ENCODE measurements at places on chromosomes 6 and 20.

DNA sequence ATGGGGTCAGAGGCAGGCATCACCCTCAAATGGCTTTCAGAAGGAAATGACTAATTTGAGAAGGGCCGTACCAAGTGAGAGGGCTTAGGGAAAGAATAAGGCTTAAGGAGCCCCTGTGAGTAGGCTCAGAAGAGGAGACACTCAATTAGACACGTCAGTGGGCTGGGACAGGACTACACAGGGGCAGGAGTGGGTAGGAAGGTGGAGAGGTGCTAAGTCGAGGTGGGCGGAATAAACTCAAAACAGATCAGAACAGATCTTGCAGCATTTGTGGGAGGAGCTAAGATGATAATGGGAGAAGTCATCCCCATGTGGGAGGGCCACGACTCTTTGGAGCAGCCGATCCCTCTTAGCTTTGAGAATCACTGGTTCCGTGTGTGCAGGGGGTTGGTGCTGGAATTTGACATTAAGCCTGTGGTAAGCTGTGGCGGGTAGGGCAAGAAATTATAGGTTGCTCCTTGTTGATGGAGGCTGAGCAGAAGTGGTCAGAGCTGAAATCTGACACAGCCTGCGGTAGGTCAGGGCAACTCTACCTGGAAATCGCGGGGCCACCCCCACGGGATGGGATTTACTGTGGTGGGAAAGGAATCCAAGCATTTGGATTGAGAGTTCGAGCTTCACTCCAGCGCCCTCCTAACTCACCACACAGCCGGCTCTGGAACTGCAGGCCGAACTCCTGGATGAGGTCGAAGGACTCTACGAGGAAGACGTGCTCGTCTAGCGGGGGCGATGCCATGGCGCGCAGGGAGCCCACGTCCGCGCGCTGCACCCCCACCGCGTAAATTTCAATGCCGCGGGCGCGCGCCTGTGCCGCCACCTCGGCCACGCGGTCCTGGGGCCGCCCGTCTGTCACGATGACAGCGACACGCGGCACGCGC, 2.8 kb upstream of the RBPJL start:
- DNase-seq: no peak

- DNase-seq: no peak
Measured at GRCh38 chr6:109979033-109979921, 1.2 kb downstream of the GPR6 start.

DNA sequence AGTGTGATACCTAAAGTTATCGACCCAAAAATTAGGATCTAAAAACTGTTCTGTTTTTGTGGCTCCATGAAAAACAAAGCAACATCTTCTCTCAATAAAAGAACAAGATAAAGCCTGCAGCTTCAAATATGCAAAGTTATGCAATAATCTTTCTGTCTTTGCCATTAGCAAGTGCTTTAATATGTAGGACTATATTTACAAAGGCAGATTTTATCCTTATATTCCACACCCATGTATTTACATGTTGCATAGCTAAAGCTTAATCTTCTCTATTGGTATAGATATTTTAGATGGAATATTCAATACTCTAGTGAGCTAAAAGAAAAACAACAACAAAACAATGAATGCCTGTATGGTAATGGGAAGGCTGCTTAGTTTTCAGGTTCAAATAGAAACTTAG, 628.2 kb downstream of the PHF3 start:
- no peak for DNase-seq

- DNase-seq: no peak
Measured at GRCh38 chr6:118325220-118325860, 222.8 kb upstream of the PLN start.

GRCh38 chr20:1086277-1087213, 31.9 kb upstream of the PSMF1 start:
- no peak for DNase-seq

GRCh38 chr6:30615958-30616810, 859 bp downstream of the PPP1R10 start:
- DNase-seq: peak; percentile 68

DNA sequence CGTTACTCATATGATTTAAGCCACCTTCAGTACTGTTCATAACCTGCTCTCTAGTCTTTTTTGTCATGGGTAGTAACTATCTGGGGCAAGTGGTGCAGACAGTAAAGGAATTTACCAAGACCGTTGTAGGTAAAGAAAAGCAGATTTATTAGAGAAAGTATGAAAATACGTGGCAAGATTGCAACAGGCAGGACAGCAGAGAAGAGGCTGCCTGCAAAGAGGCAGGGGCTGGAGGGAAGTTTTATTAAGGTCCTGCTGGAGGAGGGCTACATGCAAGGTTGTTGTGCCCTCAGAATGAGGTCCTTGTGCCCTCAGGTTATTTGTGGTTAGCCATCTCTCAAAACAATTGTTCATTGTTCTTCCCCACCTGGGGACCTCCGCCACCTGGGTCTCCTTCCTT, 444.3 kb downstream of the BCKDHB start:
- no peak for DNase-seq

DNA sequence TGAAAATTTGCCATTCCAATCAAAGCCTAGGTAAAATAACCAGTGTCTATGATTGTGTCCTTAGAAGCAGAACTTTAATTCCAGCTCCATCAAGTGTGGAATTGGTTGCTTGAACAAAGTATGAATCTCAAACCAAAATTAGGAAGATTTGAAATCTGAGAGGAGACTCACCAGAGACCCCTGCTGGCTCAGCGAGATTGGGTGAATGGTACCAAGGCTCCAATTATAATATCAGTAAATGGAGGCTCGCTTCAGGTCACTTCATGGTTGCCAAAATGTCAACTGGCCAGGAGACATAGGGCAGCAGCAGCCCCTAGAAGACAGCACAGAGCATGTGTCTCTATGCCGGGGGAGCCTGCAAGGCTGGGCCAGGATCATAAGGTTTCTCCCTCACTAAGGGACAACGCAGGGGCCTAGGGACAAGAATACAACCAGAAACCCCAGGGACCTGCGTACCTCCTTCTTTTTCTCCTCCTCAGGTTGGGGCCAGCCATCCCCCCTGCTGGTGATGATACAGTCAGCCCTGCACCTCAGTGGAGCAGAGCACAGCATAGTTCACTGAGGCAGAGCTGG, 14.0 kb downstream of the RBL1 start:
- DNase-seq: no peak

DNA sequence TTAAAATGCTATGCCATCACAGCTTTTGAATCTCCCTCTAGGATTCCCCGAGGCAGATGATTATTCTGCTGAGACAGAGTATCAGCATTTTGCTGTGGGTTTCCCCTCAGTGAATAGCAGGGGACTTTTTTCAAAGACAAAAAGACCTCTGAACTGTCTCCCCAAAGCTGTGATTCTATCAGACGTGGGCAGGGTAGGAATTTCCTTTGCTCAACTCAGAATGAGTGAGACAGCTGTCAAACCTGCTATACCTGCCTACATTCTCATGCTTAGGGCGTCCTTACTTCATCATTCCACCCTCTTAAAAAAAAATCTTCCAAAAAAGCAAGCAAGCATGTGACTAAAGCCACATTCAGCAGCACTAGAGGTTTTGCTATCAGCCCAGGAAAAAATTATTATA, 147.6 kb upstream of the FAM83B start:
- no peak for DNase-seq

DNA sequence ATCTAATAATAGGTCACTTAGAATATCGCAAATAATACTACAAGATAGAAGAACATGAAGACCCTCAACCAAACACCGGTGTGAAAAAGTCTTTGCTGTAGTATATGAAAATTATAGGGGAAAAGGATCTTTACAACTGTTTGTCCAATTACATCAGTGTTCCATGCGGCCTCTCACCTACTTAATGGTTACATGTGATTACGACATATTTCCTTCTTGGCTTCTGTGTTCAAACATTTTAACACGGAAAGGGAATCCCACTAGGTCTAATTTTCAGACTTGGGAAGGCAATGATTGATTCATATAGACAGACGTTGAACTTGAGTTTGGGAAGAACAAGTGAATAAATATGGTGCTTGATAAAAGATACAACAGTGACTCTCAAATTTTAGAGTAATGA, 273.4 kb downstream of the KIF16B start:
- DNase-seq: no peak

GRCh38 chr6:40852779-40853373, 186.1 kb downstream of the UNC5CL start:
- DNase-seq: peak; percentile 17

DNA sequence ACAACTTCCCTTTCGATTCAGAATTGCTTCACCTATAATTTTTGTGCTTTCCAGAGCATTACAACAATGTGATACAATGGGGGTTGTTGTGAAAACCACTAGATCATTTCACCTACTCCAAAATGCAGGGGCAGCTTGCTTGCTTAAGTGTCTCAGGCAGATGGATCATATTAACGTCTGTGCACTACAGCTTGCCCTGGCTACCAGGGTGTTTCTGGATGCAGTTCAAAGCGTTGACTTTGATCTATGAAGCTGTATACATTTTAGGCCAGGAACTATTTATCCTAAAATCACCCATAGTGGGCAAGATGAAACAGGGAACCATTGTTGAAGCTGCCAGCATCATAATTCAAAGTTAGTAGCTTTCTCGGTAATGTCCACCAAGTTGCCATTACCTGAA, 339.5 kb upstream of the HSF2 start:
- no peak for DNase-seq

- DNase-seq: no peak
Measured at GRCh38 chr6:144286503-144287393, 1.6 kb downstream of the UTRN start.

GRCh38 chr6:49550492-49551077, at the start of gene C6orf141:
TSS of gene C6orf141 (plus strand) at chr6:49550668. CDS start at chr6:49550793, 125 bp downstream.
- DNase-seq: peak; percentile 31

DNA sequence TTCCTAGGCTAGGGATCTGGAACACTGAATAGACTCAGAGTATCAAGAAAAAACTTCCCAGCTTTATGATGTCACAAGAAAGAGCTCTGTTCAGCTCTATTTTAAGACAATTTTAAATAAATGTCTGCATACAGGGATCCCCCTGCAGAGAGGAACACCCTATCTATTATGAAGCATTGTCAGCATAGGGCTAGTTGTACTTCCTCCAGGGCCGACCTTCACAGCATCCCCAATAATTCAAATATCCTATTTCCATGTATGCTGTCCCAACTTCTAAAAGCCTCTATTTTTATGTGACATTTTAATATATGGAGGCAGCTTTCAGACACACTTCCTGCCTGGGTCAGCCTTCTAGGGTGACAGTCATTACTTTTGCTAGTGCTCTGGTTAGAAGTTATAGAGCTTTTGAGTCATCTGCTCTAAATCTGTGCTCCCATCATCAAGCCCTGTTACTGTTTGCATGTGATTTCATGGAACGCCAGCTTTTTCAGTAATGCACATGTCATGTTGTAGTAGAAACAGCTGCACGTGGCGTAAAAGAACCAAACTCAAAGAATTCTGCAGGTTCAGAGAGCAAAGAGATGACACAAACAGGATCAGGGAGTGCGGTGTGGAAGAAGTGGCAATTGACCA, 189.2 kb downstream of the ADGB start:
- DNase-seq: no peak

GRCh38 chr20:9068233-9068801, 570 bp upstream of the PLCB4 start:
- DNase-seq: no peak

GRCh38 chr20:32385541-32385940, 27.4 kb downstream of the ASXL1 start:
- DNase-seq: no peak

DNA sequence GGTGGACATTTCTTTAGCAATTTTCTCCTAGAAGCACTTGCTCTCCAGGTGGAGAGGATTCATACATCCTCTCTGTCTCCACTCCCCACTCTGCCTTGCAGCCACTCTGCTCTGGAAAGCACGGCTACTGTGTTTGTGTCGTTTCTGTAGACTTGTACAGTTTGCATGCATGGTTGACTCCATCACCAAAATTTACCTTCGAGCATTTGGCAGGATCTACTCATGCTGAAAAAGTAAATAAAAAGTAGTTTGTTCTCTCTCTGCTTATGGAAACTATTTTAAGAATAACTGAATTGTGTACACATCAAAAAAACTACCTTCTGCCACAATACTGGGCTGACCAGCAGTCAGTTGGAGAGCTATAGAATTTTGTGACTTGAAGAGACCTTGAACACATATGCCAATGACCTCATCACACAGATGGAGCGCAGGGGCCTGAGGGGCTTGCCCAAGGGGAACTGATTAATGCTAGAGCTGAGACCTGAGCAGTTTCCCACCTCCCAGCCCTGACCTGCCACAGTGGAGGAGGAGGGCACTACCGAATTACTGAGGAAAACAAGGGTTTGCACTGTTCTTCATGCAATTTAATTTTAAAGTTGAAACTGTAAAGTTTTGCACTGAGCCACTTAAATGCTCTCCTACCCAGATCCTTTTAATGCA, 33.7 kb upstream of the FOXQ1 start:
- no peak for DNase-seq

DNA sequence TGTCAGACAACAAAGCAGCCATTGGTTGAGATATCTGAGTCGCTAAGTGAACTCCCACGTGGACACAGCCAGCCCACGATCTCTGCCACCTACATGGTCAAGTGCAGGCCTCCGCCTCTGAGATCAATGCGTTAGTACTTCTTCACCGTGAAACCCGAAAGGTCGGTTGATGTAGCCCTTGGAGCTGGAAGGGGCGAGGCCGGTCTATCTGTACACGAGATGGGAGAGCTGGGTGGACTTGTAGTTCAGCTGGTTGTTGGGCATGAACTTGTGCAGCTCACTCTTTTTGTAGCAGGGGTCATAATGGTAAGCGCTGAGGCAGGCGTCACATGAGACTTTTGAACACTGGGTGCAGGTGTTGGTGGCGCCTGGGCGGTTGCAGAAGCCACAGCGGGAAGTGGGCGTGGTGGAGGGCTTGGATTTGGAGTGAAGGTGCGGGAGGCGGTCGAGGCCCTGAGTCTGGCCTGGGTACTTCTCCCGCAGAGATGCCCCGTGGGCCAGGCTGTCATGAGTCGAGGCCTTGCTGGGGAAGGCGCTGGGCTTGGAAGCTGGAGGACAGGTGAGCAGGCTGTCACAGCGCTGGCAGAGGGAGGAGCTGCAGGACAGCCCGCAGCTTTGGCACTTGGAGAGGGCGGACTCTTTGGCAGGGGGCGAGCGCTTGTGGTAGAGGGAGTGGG, 9.8 kb downstream of the SPATA2 start:
- DNase-seq: no peak

- no peak for DNase-seq
Measured at GRCh38 chr6:110392727-110393126, 22.6 kb downstream of the DDO start.

DNA sequence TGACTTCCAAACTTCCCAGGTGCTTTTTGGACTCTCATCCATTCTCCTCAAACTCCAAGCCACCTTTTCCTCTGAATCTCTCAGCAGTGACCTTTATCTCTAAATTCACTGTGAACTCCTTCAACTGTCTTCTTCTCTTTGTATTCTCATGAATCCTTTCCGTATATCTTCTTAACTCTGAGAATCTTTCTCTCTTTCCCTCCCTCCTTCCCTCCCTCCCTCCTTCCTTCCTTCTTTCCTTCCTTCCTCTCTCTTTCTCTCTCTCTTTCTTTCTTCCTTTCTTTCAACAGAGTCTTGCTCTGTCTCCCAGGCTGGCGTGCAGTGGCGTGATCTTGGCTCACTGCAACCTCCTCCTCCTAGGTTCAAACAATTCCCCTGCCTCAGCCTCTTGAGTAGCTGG, 4.3 kb upstream of the PRELID3B start:
- DNase-seq: no peak
